ENCODE measurements at places on chromosomes 3 and 15.

GRCh38 chr3:30666572-30667279 is 60.3 kb downstream of the TGFBR2 start:
- no peak for DNase-seq

- no peak for DNase-seq
Observed at GRCh38 chr3:158519776-158520175, 51.2 kb upstream of the MLF1 start.

- DNase-seq, result no peak
Observed at GRCh38 chr3:178255315-178255714, 280.9 kb upstream of the KCNMB2 start.

GRCh38 chr15:69793781-69794451 is 303.8 kb downstream of the TLE3 start:
- no peak for DNase-seq

- DNase-seq, result no peak
Observed at GRCh38 chr15:70856177-70856883, 2.4 kb upstream of the LARP6 start.

- no peak for DNase-seq
Observed at GRCh38 chr3:140630366-140630765, 47.5 kb upstream of the TRIM42 start.

DNA sequence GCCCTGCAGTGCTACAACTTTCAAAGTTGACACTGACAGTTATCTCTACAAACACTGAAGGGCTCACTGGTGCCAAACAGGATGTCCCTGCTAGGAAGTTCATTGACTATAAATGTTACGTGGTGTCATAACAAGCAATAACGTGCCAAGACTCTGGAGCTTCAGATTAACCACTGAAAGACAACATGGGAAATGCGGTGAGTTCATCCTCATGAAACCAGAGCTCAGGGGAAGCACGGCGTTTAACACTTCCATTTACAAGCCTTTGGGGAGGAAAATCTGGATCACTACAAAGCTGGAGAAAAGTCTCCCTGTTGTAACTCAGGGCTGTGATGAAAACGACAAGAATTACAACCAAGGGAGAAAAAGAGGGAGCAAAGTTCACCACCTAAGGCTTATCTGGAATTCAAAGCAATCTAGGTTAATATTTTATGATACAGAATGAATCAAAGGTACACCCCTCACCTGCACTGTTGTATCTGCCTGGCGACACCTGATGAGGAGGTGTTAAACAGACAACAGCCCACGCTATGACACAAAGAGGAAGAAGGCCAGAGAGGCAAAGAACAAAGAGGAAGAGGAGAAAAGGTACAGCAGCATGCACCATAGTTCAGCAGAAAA is 27.0 kb downstream of the SHQ1 start:
- DNase-seq, result no peak

DNA sequence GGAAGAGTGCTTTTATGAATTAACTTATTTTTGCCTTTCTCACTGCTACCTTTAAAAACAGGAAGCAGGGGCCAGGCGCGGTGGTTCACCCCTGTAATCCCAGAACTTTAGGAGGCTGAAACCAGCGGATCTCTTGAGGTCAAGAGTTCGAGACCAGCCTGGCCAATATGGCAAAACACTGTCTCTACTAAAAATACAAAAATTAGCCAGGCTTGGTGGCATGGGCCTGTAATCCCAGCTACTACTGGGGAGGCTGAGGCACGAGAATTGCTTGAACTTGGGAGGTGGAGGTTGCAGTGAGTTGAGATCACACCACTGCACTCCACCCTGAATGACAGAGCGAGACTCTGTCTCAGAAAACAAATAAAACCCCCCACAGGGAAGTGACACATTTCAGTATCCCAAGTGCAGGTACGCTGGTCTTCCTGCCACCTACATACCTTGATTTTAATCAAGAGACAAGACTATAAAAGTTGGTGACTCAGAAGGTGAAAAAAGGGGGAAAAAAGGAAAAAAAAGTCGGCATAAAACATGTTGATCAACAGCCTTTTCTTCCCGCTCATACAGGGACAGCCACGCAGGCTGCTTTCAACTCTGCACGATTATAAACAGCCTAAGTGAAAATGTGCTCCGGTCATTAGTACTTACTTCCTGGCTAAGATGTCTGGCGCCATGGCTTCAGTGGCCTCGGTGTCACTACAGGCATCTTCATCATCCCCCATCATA is 18.8 kb downstream of the PPP1R2 start:
- no peak for DNase-seq

DNA sequence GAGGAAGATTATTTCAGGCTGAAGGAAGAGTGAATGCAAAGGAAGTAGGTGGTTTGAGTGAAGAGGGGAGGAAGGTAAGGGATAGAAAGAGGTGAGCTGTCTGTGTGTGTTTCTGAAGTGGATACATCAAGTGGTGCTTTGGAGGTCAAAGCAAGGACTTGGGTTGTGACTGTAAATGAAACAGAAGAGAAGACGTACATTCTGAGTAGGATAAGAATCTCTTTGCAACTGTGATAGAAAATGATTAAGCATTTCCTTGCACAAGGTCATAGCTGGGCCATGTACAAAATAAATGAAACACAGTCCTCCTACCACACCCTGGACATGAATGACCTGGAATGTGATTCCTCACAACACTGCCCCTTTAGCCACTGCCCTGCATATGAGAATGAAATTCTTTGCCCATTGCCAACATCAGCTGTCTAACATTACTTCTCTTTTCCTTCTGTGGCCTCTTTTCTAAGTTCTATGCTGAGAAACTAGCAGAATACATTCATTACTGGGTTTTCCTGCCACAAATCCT is 28.3 kb upstream of the MINDY4B start:
- no peak for DNase-seq

DNA sequence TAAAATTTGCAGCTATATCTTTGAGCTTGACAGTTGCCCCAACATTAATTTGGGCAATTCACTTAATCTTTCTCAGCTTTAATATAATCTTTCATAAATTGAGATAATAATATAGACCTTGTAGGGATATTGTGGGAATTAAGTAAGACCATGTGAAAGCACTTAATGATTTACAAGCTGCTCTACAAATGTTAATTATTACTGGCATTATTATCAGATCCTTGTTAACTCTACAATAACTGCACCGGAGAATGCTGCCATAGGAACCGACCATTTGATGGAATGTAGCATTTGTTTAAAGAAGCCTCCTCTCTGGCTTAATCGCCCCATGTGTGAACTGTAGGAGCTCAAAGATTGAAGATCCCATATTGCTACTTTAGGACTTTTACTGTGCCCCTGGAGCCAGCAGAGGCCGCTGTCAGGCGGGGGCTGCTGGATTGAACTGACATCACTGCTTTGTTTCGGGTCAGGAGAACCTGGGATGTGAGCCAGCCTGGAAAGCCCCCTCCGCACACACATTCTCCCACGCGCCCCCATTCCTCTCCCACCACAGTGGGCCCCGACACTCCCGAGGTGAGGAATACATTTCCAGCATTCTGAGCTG is 154.2 kb upstream of the TNIK start:
- DNase-seq, result no peak

- no peak for DNase-seq
Observed at GRCh38 chr15:64930778-64931371, 19.2 kb downstream of the ANKDD1A start.

GRCh38 chr15:70465812-70466211 is 297.5 kb downstream of the UACA start:
- DNase-seq, result no peak

DNA sequence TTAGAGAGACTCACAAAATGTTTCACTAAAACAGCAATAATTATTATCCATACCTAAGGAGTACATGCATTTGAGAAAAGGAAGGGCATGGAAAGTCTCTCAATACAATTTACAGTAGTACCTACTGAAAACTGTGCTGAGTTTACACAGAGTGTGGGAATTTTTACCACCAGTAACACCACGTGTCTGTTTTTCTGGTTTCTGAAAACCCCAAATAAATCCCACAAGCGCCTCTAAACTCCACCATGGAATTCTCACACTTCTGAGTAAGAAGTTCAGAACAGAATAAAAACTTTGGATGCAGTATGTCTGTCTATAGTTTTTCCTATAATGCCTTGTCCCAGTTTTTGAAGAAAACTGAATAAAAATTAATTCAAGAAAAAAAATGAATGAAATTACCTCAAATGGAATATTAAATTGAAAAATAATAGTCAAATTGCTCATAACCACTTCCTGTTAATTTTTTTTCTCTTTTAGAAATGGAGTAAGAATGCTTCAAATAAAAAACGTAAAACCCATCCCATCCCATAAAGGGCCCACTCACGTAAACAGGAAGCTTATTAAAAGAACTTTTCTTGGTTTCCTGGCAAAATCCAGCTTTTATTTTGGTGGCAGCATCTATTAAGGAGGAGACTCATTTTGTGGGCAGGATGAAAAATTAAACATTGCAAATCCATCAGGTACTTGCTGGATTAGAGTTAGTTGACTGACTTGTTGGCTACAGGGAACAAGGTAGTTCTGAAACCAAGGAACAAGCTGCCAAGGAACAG is 378.1 kb downstream of the TIGIT start:
- DNase-seq, result no peak

DNA sequence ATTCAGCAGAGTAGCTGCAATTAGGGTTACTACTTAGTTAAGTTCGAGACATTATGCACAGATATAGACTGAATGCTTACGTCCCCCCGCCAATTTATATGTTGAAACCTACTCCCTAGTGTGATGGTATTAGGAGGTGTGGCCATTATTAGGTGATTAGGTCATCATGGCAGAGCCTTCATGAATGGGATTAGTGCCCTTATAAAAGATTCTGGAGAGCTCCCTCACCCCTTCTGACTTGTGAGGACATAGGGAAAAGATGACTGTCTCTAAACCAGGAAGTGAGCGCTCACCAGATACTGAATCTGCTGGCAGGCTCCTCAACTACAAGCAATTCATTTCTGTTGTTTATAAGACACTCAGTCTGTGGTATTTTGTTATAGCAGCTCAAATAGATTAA is 25.6 kb upstream of the TEX9 start:
- DNase-seq, result no peak

DNA sequence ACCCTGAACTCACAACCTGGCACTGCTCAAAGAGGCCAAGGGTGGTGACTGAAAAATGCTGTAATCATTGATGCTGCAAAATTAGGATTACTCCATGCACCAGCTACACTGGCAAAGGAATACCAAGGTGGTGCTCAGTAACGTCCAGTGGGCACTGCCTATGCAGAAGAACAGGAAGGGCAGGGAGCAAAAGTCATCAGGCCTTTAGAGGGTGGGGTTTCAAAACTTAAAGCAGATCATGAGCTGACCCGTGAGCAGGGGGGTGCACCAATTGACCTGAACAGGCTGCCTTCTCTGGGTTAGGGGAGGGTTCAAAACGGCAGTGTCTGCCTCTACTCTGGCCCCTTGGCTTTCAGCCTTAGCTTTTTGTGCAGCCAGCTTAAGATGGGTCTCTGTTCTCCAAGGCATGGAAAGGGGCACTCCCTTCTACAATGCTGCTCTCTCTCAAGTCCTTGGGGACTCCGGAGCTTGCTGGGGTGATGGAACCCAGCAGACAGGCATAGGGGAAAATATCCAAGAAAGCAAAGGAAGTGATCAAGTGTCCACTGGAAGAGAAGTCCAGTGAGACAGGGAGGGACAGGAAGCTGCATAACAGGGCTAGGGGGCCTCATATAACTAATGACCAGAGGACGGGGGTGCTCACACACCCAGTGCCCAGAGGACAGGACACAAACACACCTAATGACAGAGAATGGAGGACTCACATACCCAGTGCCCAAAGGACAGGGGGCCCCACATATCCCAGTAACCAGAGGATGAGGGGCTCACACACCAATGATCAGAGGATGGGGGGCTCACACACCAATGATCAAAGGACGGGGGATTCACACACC is 11.4 kb downstream of the RAB6B start:
- no peak for DNase-seq

DNA sequence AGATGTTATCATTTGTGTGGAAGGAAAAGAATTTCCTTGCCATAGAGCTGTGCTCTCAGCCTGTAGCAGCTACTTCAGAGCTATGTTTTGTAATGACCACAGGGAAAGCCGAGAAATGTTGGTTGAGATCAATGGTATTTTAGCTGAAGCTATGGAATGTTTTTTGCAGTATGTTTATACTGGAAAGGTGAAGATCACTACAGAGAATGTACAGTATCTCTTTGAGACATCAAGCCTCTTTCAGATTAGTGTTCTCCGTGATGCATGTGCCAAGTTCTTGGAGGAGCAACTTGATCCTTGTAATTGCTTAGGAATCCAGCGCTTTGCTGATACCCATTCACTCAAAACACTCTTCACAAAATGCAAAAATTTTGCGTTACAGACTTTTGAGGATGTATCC is 15.1 kb downstream of the KLHL24 start:
- DNase-seq, result no peak

- no peak for DNase-seq
Observed at GRCh38 chr15:82176542-82176941, 86.0 kb downstream of the EFL1 start.

GRCh38 chr15:35321926-35322325 is 224.0 kb downstream of the DPH6 start:
- no peak for DNase-seq

GRCh38 chr15:39320886-39321285 is 260.0 kb upstream of the THBS1 start:
- DNase-seq, result no peak

- no peak for DNase-seq
Observed at GRCh38 chr3:77620009-77620408, 580.1 kb downstream of the ROBO2 start.

GRCh38 chr3:18134386-18135059 is 290.6 kb downstream of the SATB1 start:
- DNase-seq, result no peak

GRCh38 chr3:174295306-174296092 is 563.6 kb upstream of the NAALADL2 start:
- DNase-seq, result no peak

DNA sequence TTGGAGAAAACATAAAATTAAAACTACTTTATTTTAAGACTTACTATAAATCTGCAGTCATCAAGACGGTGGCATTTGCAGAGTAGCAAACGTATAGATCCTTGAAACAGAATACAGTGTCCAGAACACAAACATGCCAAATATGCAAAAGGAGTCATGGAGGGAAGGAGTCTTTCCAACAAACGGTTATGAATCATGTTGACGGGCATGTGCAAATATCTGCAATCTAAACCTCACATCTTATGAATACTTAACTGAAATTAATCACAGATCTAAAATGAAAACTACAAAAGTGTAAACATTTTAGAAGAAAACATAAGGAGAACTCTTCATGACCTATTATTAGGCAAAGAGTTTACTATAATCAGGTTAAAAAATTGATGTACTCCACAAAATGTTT is 69.4 kb downstream of the TFRC start:
- DNase-seq, result no peak

DNA sequence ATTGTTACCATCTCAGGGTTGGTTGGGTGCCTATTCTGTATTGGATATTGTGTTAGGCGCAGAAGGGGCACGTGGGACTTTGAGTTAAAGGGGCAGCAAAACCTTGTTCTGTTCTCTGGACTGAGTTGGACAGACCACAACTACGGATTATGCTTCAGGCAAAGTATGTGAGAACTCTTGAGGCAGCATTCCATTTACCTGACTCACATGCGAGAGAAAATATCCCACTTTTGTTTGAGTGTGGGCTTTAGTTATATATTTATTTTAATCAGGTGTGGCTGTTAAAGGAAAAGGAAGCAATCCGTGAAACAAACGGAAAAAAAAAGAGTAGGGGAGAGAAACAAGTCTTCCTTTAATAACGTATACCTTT is 627 bp upstream of the PLS1 start:
- DNase-seq, result no peak

- peak; percentile 84 for DNase-seq
Observed at GRCh38 chr3:196073255-196073753, 8.6 kb downstream of the TFRC start.

Measured in CD4-positive, alpha-beta T cell treated with Interleukin-21 for 1 hour (primary cell).